ENCODE measurements at places on chromosomes 16 and 17.

DNA sequence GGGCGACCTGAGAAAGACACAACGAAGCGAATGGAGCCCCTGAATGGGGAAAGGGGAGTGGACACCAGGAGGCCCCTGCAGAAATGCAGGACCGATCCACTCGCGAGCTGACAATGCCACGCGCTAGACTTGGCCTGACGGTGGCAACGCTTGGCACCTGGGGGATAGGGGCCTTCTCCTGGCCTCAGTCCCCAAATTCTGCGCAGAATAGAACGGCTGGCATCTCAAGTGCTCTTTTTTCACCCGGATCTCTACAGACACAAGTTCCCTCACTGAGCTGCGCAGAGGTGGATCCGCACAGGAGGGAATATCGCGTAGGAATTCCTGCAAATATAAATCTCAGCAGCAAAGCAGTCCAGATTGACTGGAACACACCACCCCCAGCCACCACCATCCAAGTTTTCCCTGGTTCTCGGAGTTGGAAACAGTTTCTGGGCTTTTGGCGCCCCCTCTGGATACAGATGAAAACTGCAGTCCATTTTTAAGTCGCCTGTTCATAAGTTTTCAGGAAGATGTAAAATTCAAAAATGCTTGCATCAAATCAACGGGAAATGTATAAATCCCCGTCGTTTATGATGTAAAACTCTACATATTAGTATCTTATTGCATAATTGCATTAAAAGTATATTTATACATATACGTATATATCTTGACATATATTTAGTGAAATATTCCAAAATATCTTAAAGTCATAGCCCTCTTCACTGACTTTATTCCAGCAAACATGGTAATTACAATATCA lies 2.3 kb upstream of the SOX9 start:
- DNase-seq = no peak
- peaks cover 80% of the 10 kb centered on the region for H3K27me3 ChIP-seq
- H3K27ac ChIP-seq = peak overlapping the region; percentile 88
- H3K4me3 ChIP-seq = peak overlapping the region; percentile 50
- peaks cover 34% of the 10 kb centered on the region for H3K4me1 ChIP-seq

DNA sequence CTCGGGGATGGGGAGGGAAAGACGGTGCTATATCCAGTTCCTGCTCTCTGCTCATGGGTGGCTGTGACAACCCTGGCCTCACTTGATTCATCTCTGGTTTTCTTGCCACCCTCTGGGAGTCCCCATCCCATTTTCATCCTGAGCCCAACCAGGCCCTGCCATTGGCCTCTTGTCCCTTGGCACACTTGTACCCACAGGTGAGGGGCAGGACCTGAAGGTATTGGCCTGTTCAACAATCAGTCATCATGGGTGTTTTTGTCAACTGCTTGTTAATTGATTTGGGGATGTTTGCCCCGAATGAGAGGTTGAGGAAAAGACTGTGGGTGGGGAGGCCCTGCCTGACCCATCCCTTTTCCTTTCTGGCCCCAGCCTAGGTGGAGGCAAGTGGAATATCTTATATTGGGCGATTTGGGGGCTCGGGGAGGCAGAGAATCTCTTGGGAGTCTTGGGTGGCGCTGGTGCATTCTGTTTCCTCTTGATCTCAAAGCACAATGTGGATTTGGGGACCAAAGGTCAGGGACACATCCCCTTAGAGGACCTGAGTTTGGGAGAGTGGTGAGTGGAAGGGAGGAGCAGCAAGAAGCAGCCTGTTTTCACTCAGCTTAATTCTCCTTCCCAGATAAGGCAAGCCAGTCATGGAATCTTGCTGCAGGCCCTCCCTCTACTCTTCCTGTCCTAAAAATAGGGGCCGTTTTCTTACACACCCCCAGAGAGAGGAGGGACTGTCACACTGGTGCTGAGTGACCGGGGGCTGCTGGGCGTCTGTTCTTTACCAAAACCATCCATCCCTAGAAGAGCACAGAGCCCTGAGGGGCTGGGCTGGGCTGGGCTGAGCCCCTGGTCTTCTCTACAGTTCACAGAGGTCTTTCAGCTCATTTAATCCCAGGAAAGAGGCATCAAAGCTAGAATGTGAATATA lies 4.8 kb upstream of the LASP1NB start:
- peaks cover 48% of the 10 kb centered on the region for H3K36me3 ChIP-seq
- H3K27ac ChIP-seq = peak overlapping the region; percentile 90
- no peak overlapping the region for H3K4me3 ChIP-seq
- peaks cover 26% of the 10 kb centered on the region for H3K4me1 ChIP-seq
- no peak for DNase-seq
- H3K27me3 ChIP-seq = no peaks in the 10 kb centered on the region

GRCh38 chr16:29811170-29811895 lies 660 bp upstream of the PRRT2 start:
- H3K27me3 ChIP-seq = no peaks in the 10 kb centered on the region
- peak overlapping the region; percentile 81 for H3K4me3 ChIP-seq
- peak overlapping the region; percentile 72 for H3K27ac ChIP-seq
- H3K36me3 ChIP-seq = peaks cover 35% of the 10 kb centered on the region
- peak; percentile 77 for DNase-seq

- peak; percentile 94 for DNase-seq
- H3K4me1 ChIP-seq = peaks cover 71% of the 10 kb centered on the region
- peaks cover 6% of the 10 kb centered on the region for H3K36me3 ChIP-seq
- no peaks in the 10 kb centered on the region for H3K27me3 ChIP-seq
Measured at GRCh38 chr16:68085259-68086071, at the start of gene NFATC3. Gene NFATC3 (plus strand): TSS chr16:68085370. CDS start chr16:68085682, 312 bp downstream.

GRCh38 chr16:55495616-55496289 lies 13.1 kb upstream of the LPCAT2 start:
- H3K4me3 ChIP-seq = no peak overlapping the region
- no peak overlapping the region for H3K27ac ChIP-seq
- no peak for DNase-seq
- H3K36me3 ChIP-seq = no peaks in the 10 kb centered on the region
- H3K4me1 ChIP-seq = no peaks in the 10 kb centered on the region

- no peak overlapping the region for H3K4me3 ChIP-seq
- H3K27me3 ChIP-seq = peaks cover 16% of the 10 kb centered on the region
- no peak overlapping the region for H3K27ac ChIP-seq
- H3K36me3 ChIP-seq = peaks cover 1% of the 10 kb centered on the region
Measured at GRCh38 chr17:64773836-64774761, 112.0 kb upstream of the SMURF2 start.

DNA sequence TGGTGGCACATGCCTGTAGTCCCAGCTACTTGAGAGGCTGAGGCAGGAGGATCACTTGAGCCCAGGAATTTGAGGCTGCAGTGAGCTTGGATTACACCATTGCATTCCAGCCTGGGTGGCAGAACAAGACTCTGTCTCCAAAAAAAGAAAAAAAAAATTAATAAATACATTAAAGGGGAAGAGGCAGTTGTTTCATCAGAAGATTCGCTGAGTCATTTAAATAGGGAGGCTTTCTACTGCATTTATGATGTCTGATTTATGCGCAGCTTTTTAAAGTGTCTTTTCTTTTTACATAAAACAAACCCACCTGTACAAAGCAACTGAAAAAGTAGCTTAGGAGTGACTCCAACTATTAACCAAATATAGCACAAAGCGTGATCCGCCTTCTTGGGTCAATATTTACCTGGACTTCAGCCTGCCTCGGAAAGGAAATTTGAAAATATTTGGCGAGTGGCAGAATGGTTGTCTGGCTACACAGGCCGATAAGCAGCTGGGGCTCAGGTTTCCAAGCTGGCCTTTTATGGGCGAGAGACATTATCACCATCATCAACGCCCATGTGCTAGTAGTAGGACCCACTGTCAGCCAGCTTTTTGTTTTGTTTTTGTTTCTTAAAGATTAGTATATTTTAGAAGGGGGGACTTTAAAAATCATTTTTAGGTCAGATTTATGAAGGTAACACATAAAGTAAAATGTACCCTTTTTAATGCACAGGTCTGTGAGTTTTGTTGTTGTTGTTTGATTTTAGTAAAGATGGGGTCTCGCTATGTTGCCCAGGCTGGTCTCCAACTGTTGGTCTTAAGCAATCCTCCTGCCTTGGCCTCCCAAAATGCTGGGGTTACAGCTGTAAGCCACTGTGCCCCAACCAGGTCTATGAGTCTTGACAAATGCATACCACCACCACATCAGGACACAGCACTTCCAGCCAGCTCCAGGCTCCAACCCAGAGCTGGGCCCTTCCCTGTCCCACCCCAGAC lies 42.5 kb upstream of the RASD1 start:
- H3K27ac ChIP-seq = no peak overlapping the region
- peaks cover under 1% of the 10 kb centered on the region for H3K36me3 ChIP-seq
- no peaks in the 10 kb centered on the region for H3K4me1 ChIP-seq
- DNase-seq = no peak
- no peaks in the 10 kb centered on the region for H3K27me3 ChIP-seq
- no peak overlapping the region for H3K4me3 ChIP-seq

GRCh38 chr17:16922386-16923096 lies 49.4 kb downstream of the TNFRSF13B start:
- H3K4me3 ChIP-seq = no peak overlapping the region
- H3K36me3 ChIP-seq = peaks cover 3% of the 10 kb centered on the region
- no peaks in the 10 kb centered on the region for H3K27me3 ChIP-seq
- no peak for DNase-seq

DNA sequence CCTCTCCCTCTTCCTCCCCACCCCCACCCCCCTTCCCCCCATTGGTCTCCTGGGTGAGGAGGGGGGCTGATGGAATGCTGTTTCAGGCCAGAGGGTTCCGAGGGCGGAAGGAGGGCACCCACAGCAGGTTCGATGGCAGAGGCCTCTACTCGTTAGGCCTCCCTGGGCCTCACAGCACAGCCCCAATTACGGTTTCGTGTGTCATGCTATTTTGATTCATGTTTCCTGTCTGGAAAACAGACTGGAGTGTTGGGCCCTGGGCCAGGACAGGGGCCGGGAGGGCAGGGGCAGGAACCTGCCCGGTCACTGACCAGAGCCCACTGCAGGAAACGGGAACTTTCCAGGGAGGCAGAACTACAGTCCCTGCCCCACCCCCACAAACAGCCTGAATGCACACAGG lies 138.2 kb downstream of the C16orf95 start:
- no peak overlapping the region for H3K4me3 ChIP-seq
- DNase-seq = no peak
- peaks cover 32% of the 10 kb centered on the region for H3K27me3 ChIP-seq
- H3K27ac ChIP-seq = no peak overlapping the region
- no peaks in the 10 kb centered on the region for H3K36me3 ChIP-seq

DNA sequence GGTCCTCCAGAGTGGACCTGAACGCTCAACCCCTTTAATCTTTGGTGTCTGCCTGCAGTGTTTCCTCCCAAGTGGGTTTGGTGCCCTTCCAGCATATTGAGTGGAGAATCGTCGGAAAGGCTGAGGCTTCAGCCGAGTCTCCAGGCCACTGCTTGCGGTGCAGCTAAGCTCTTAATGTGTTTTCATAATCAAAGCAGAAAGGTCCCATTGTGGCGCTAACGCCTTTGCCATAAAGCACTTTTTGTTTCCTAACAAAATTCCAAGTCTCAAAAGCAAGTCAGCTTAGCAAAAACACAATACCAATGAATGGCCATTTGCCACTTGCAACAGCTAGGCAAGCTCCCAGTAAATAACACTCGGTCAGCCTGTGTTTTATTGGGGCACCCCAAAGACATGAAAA lies 57.6 kb downstream of the KSR1 start:
- peaks cover 25% of the 10 kb centered on the region for H3K4me1 ChIP-seq

DNA sequence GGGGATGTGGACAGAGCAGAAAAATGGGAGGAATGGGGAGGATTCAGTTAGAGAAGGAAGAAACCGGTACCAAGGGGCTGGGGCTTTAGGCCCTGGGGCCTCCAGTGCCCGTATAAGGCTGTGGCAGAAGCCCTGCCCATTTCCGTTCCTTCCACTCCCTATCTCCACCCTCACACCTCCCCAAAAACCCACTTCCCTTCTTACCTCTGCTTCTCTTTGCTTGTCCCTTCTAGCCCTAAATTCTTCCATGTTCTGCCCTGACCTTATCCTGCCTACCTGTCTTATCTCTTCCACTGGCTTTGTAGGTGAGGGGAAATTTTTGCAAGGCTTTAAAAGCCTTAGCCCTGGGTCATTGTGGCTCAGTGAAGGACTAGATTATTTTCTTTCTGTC lies 4.1 kb downstream of the RNF167 start:
- peaks cover 68% of the 10 kb centered on the region for H3K36me3 ChIP-seq
- H3K4me3 ChIP-seq = peak overlapping the region; percentile 91
- H3K27me3 ChIP-seq = no peaks in the 10 kb centered on the region
- DNase-seq = no peak
- peaks cover 46% of the 10 kb centered on the region for H3K4me1 ChIP-seq

GRCh38 chr16:48905632-48906505 lies 295.9 kb upstream of the N4BP1 start:
- no peak overlapping the region for H3K27ac ChIP-seq
- no peak overlapping the region for H3K4me3 ChIP-seq
- peaks cover 3% of the 10 kb centered on the region for H3K27me3 ChIP-seq
- no peaks in the 10 kb centered on the region for H3K4me1 ChIP-seq
- H3K36me3 ChIP-seq = no peaks in the 10 kb centered on the region
- no peak for DNase-seq

- H3K4me3 ChIP-seq = peak overlapping the region; percentile 80
- H3K36me3 ChIP-seq = peaks cover 35% of the 10 kb centered on the region
- peaks cover 40% of the 10 kb centered on the region for H3K4me1 ChIP-seq
- DNase-seq = no peak
Measured at GRCh38 chr17:78357177-78357586, 2.7 kb downstream of the SOCS3 start.

All from stimulated activated naive B cell treated with anti-CD40 and anti-IgM and Interleukin-4, amounts not matched to agents 10 μg/mL and 1 μg/mL and 100 μg/mL, for 72 hours (primary cell).